AG10803 (cell line): ENCODE measurements at places on chromosomes 2 and 18.

- no peak for DNase-seq
Observed at GRCh38 chr2:205771031-205771430, 88.7 kb downstream of the NRP2 start.

GRCh38 chr2:201233192-201233811 is 27.0 kb upstream of the CASP8 start:
- no peak for DNase-seq

- DNase-seq, result no peak
Observed at GRCh38 chr2:74817304-74817675, 16.6 kb upstream of the HK2 start.

GRCh38 chr2:192283450-192283849 is 88.7 kb upstream of the TMEFF2 start:
- no peak for DNase-seq

GRCh38 chr2:39781697-39782096 is 2.6 kb upstream of the THUMPD2 start:
- no peak for DNase-seq

DNA sequence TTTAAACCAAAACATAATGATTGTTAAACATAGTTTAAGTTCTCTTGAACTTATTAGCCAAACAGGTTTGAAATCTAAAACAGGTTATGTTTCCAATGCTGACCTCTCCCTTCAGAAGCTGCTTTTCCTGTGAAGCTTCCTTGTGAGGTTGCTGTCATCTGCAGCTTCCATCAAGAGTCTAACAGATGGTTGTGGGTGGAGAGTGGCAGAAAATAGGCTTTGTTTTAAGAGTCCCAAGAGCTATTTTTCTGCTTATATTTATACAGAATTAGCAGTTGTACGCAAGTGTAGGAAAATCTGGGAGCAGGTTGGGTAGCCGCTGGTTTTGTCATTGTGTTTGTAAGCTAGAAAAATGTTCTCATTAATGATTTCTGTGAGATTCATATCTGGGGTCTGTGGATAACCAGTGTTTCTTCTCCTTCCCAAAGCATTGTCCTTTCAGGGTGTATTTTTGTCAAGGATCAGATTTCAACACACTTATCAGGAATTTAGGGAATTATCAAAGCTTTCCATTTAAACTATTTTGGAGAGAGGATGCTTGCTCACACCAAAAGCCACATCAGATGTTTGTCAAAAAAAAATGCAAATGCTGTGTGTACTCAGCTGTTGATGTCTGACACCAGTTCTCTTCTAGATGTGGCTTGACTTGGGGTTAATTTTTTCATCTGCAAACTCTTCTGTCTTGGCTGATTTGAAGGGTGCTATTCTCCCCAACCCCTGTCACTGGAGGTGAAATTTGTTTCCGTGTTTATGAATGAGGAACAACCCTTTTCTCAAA is 78.1 kb upstream of the KIF5C start:
- DNase-seq, result no peak

GRCh38 chr2:161122772-161123530 is 37.3 kb upstream of the TANK start:
- peak; percentile 94 for DNase-seq

- DNase-seq, result no peak
Observed at GRCh38 chr2:155384555-155385123, 686.1 kb downstream of the KCNJ3 start.

DNA sequence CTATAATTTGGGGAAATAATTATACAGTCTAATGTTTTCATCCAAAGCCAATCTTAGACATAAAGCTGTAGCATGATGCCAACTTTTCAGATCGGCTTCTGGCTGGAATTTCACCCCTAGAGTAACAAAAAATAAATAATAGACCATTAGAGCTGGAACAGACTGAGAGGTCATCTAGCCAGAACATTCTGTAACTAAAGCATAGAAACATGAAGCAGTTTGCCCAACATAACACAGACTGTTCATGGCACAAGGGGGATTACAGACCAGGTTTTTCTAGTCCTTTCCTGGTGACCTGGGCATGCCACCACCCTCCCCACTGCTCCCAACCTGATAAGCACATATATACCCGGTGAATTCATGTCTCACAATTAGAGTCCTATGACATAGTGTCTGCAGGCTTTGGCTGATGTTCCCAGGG is 116.4 kb upstream of the PPP1CB start:
- no peak for DNase-seq

- DNase-seq, result no peak
Observed at GRCh38 chr2:206836722-206837121, 71.3 kb downstream of the FASTKD2 start.

DNA sequence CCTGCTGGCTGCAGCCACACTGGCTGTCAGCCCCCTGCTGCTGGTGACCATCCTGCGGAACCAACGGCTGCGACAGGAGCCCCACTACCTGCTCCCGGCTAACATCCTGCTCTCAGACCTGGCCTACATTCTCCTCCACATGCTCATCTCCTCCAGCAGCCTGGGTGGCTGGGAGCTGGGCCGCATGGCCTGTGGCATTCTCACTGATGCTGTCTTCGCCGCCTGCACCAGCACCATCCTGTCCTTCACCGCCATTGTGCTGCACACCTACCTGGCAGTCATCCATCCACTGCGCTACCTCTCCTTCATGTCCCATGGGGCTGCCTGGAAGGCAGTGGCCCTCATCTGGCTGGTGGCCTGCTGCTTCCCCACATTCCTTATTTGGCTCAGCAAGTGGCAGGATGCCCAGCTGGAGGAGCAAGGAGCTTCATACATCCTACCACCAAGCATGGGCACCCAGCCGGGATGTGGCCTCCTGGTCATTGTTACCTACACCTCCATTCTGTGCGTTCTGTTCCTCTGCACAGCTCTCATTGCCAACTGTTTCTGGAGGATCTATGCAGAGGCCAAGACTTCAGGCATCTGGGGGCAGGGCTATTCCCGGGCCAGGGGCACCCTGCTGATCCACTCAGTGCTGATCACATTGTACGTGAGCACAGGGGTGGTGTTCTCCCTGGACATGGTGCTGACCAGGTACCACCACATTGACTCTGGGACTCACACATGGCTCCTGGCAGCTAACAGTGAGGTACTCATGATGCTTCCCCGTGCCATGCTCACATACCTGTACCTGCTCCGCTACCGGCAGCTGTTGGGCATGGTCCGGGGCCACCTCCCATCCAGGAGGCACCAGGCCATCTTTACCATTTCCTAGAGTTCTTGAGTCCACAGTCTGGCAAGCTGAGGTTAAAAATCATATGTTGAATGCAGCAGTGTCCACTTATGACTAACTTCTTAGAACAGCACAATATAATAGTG is 741 bp downstream of the GPR148 start:
- DNase-seq, result no peak

GRCh38 chr2:158024288-158024898 is 77.3 kb upstream of the UPP2 start:
- peak; percentile 55 for DNase-seq

- no peak for DNase-seq
Observed at GRCh38 chr2:60498127-60498815, 55.2 kb downstream of the BCL11A start.

DNA sequence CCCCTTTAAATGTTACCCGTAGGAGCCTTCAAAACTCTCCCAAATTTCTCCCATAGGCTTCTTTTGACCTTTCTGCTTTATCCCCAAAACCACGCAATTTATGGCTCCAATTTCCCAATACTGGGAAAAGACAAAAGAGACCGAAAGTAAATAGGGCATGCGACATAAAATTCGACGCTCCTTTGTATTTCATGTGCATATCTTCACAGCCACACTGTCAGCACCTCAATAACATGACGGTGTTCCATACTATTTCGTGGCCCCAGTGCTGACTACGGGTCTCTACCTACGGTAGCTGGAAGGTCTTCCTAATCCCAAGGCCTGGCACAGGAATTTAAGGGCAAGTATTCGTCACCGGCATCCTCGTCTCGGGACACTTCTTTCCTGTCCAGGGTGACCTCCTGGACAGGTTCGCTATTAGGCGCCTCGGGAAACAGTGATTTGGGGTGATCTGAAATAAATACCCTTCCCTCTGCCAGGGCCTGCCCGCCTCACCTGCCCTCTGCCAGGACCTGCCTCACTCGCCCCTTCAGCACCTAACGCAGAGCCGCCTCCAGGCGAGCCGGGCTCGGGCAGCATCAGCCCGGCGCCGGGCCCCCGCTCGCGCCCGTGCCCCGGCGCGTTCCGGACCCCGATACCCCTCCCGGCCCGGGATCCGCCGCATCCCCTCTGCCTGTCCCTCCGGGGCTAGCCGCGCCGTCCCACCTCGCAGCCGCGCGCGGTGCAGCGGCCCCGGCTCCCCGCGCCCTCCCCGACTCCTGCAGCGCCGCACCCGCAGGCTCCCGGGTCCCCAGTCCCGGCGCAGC is 680 bp downstream of the DTNB start:
- DNase-seq, result peak; percentile 25

DNA sequence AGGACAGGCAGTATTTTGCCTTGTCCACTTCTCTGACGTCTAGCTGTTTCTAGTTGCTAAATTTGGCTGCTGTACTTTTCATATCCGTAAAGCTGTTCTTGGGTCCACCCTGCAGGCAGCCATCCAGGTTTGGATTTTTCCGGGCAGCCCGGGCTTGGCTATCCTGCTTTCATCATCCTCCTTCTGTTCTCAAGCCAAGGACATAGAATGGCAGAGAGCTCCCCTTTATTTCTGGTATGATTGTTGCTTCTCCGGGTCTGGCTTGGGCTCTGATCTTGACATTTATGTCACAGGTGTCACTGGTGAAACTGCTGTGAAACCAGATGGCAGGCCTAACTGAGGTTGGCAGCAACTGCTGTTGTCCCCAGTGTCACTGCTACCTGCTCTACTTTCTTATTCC is 35.5 kb downstream of the SCN2A start:
- peak; percentile 5 for DNase-seq

DNA sequence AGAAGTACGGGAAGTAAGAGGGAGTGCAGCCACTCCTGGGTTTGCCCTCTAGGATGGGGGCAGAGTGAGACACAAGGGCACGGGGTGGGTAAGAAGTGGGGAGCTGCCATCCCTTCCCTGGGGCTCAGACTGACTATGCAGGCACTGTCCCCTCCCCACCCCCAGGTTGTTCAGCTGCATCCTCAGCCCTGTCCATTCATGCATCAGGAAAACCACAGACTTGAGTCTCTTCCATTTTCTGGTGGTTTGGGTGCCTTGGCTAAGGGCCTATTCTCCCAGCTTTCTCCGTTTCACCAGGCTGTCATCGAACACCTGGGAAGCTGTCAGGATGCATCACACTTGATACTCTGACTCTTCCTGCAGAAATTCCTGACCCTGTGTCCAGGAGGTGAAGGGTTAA is 111.9 kb downstream of the TFCP2L1 start:
- DNase-seq, result no peak

GRCh38 chr2:133438848-133439564 is 129.3 kb downstream of the NCKAP5 start:
- no peak for DNase-seq
